ENCODE measurements at places on chromosomes 16 and 17.

DNA sequence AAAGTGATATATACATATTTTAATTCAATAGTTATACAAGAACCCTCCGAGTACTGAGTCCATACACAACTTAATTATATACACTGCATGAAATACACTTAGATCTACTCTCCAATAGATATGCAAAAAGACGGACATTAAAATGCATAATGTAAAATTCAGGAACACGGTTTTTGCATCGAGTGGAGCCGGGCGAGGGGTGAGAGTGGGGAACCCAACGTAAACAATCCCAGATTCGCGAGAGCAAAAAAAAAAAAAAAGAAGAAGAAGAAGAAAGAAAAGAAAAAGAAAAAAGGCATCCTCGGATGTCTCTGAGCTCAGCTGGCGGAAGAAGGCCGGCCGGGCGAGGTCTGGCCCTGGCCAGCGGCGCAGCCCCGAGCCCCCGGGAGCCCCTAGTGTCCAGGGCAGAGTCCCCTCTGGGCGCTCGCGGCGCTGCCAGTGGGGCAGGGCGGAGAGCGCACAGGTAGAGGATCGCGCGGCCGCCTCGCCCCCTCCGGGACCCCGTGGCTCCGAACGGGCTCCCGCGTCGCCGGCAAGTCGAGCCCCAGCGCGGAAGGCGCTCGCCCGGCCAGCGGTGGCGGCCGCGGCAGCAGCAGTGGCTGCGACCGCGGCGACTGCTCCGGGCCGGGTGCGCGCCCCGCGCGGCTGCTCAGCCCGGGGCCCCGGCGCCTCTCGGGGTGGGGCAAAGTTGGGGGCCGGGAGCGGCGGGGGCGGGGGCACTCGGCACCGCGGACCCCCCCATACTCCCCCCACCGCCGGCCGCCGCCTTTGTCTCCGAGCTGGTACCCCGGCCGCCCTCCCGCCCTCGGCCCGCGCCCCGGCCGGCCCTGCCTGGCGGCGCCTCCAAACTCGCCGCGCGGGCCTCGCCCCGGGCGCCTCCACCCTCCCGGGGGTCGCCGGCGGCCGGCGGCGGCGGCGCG is 9.6 kb upstream of the ZFHX3 start:
- DNase-seq = no peak

- no peak for DNase-seq
These were observed 174.4 kb downstream of the CPPED1 start for GRCh38 chr16:12629271-12629670.

DNA sequence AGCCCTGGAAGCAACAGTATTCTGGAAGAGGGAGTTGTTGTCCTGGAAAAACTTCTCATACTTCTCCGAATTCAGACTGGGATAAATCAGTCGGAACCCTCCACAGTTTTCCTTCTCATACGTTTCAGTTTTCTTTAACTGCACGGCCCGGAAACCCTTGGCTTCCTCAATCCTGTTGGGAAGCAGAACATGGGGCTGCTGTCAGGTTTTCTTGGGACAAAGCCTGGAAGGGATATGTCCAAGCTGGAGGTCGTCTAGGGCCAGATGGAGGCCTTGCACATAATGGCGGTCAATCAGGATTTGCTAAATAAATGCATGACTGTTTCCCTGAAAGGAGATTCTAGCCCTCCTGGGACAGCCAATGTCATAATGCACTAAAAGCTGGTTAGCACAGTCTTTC is 29.2 kb downstream of the TTLL6 start:
- no peak for DNase-seq

DNA sequence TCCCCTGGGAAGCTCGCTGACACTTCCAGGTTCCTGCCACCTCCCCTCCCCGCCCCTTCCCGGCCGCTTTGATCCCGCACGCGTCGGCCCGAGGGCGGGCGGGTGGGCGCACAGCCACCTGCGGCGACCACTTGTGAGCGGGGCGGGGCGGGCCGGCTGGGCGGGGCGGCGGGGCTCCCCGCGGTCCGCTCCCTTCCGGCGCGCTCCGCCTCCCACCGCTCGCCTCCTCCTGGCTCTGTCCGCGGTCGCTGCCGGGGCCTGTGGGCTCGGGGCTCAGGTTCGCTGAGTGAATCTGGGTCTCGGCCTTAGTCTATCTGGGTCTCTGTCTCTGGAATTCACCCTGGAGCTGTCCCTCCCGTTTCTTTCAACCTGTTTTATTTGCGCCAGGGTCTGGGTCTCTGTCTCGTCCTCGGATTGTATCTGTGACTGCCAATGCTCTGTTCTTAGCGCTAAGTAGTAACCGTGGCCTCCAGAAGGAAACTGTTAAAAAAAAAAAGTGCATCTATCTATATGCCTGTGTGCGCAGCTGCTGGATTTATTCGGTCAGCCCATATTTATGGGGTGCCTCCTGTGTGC is 2.7 kb upstream of the HES7 start:
- DNase-seq = no peak

DNA sequence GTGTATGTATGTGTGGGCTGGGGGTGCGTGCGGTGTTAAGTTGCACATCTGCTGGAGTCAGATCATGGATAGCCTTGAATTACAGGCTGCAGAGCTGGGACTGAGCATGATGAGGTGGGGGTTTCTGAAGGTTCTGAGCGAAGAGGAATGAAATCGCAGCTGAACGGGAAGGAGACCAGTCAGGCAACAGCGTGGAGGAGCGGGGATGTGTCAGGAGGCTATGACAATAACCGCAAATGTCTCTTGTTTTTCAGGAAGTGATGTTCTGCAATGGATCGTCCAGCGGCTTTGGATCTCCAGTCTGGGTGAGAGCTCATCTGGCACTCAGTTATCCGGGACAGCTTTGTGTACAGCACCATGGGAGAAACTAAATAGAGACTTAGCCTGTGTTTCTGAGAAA is 20.9 kb downstream of the RGS9 start:
- DNase-seq = no peak

GRCh38 chr17:69462882-69463281 is 48.4 kb downstream of the MAP2K6 start:
- DNase-seq = no peak

GRCh38 chr17:50549256-50549941 is 2.4 kb downstream of the SPATA20 start:
- DNase-seq = no peak

- no peak for DNase-seq
These were observed 41.6 kb downstream of the FZD2 start for GRCh38 chr17:44598932-44599297.

- no peak for DNase-seq
These were observed 14.6 kb upstream of the MED9 start for GRCh38 chr17:17462048-17462824.

- DNase-seq = no peak
These were observed 656.5 kb upstream of the SALL1 start for GRCh38 chr16:51807551-51807950.
